ENCODE measurements at places on chromosomes 2 and 18.

- no peak for DNase-seq
Measured at GRCh38 chr2:230234845-230235244, 9.3 kb downstream of the SP140 start.

- no peak for DNase-seq
Measured at GRCh38 chr18:77360315-77361190, 110.9 kb downstream of the GALR1 start.

DNA sequence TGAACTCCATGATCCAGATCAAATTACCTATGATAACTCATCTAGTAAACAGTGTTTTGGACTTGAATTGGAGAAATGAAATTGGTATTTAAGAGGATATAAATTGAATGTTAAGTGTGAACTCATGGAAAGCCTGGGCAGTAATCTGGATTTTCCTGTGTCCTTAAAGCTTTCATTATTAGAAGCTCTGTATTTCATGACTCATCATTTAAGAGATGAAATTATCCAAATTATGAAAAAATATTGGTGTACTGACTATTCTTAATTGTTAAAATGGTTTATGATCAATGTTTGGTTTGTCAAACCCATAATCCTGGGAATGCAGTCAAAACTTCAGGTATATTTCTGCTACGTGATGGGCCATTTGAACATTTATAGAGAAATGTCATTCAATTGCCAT, 332.2 kb upstream of the ST6GAL2 start:
- DNase-seq: no peak

- DNase-seq: peak; percentile 51
Measured at GRCh38 chr2:32949260-32949659, 2.5 kb downstream of the LTBP1 start.

- DNase-seq: peak; percentile 36
Measured at GRCh38 chr2:43333656-43334144, 107.3 kb upstream of the ZFP36L2 start.

GRCh38 chr2:61426267-61426897, 44.5 kb downstream of the USP34 start:
- DNase-seq: peak; percentile 91

- DNase-seq: peak; percentile 27
Measured at GRCh38 chr2:100184055-100184737, 41.8 kb upstream of the AFF3 start.

GRCh38 chr2:85549095-85549494, 10.1 kb downstream of the MAT2A start:
- DNase-seq: no peak

DNA sequence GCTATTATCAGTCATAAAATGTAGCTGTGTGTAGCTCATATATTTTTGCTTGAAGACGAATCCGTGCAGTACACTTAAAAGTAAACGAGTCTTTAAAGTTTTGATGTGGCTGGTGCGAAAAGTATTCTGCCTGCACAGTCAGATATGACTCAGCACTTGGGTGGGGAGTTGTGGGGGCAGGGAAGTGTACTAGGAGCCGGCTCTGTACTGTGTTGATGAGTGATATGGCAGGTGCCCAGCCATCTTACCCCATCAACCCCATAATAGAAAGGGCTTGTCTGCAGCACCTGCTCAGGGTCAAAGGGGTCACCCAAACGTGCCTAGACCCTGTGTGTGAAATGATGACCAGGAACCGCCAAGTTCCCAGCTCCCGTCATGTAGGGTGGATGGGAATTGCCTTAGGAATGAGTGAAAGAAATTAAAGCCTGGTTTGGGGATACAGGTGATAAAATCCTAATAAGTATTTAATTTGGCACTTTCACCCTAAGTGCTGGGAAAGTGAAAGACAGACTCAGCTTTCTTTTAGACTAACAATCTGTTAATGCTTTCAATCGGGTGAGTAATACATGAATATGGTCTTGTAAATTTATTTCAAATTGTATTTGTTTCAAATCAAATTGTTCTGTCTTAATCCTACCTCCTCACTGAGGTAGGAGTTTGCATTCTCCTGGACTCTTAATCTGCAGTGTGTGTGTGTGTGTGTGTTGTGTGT, 48.0 kb downstream of the BCL2L11 start:
- peak; percentile 83 for DNase-seq

GRCh38 chr18:45060102-45060501, 379.4 kb downstream of the SETBP1 start:
- DNase-seq: no peak

GRCh38 chr2:214753455-214753854, 56.0 kb downstream of the BARD1 start:
- no peak for DNase-seq

- DNase-seq: no peak
Measured at GRCh38 chr2:119697290-119698020, 18.5 kb downstream of the TMEM177 start.

DNA sequence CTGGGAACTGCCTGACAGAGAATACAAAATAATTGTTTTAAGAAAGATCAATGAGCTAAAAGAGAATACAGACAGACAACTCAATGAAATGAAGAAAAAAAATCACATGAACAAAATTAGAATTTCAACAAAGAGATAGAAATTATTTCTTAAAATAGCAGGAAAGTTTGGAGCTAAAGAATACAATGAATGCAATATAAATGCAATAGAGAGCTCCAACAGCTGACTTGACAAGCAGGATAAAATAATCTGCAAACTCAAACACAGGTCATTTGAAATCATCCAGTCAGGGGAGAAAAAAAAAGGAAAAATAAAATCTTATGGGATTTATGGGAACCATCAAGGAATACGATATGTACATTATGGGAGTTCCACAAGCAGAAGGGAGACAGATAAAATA, 902.7 kb upstream of the ZEB2 start:
- no peak for DNase-seq

DNA sequence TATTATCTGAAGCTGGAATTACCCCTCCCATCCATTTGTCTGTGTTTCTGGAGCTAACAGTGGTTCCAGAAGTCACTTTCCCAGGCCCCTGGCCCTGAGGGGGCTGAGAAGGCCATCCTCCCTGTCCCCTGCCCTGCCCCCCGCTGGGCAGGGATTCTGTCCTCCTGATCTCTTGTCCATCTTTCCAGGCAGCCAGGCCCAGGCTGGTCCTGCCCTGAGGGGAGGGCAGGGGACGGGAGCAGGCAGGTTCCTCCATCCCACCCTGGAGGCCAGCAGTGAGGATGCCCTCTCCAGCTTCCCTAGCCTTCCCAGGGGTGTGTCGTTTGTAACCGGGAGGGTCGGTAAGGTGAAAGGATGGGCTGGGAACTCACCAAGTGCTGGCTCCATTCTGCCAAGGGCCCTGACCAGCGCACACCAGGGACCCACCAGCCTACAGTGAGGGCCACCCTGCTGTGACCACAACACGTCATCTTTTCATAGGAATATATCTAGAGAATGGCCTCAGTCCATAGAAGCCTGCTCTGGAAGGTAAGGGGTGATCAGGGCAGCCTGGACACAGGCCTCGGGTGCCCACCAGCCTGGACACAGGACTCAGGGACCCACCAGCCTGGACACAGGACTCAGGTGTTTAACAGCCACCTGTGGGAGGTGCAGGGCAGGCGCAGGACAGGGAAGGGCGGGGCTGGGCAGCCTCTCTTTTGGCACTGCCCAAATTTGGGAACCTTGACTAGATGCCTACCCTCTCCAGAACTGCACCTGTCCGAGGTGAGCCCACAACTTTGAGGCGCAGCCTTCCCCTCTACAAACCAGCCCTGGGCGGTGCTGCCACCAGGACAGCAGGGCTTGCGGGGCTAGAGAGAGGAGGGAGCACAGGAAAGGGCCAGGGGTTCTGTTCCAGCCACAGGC, 35.8 kb upstream of the GPC1 start:
- no peak for DNase-seq

DNA sequence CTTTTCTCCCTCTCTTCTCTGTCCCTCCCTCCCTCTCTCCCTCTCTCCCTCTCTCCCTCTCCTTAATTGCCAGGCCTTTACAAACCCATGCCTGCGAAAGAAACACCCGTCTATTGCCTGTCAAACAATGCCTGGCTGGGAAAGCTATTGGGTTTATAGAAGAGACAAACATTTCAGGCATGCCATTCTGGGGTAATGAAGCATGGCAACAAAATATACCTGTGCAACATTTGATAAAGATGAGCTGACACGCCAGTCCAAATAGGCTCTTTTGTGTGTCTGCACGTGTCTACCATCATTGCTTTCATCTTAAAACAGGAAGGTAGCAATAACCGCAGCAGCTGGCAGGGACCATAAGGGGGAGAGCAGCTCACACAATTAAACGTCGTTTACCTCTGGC, 282.1 kb downstream of the ZNF516 start:
- DNase-seq: peak; percentile 73

DNA sequence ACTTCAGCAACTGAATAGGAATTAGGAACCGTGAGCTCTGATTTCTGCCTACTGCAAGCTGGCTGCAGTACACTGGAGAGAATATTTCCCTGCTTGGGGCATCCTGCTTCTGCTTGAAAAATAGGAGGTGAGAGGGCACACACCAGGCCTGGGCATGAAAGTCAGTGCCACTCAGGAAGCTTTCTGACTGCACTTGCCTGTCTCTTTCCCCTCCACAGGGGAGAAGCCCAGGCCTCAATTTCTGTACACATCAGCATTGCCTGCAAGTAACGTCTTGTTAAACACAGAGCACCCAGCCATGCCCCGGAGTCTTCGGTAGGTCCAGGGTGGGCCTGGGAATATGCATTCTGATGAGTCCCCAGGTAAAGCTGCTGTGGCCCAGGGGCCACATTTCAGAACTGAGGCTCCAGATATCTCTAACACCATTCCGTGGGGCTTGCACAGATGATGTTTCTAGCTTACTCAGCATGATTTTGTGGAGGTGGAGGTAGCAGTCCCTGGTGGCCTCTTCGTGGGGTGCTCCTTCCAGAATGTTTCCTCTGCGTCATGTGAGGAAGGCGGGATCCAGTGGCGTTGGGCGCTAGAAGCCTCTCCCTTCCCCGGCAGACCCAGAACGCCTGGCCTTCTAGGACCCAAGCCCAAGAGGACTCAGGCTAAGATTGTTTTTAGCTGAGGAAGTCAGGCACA, 114.1 kb downstream of the ZBTB7C start:
- no peak for DNase-seq

DNA sequence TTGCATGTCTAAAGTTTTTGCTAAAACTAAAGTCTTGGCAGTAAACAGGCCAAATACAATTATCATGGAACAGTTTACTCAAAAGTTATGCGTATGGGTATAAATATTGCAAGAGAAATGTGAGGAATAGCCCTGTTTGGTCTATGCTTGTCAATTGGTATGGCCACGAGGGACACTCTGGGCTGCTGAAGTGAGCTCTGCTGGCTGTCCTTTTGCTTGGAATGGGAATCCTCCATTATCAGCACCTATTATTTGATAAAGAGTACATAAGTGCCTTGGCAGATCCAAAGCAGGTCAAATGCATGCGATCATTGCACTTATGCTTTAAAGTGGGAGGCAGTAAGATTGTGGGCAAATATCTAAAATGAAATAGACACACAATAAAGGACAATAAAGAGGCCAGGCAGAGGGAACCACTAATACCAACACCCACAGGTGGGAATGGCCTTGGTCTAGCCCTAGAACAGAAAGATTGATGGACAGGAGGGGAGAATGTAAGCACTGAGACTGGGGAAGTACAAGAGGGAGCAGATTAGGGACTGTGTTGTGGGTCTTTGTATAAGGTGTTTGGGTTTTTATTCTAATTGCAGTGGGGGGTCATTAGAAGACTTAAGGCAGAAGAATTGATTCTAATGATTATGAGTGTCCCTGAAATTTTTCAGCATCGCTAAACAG, 60.0 kb upstream of the NOSTRIN start:
- DNase-seq: no peak

DNA sequence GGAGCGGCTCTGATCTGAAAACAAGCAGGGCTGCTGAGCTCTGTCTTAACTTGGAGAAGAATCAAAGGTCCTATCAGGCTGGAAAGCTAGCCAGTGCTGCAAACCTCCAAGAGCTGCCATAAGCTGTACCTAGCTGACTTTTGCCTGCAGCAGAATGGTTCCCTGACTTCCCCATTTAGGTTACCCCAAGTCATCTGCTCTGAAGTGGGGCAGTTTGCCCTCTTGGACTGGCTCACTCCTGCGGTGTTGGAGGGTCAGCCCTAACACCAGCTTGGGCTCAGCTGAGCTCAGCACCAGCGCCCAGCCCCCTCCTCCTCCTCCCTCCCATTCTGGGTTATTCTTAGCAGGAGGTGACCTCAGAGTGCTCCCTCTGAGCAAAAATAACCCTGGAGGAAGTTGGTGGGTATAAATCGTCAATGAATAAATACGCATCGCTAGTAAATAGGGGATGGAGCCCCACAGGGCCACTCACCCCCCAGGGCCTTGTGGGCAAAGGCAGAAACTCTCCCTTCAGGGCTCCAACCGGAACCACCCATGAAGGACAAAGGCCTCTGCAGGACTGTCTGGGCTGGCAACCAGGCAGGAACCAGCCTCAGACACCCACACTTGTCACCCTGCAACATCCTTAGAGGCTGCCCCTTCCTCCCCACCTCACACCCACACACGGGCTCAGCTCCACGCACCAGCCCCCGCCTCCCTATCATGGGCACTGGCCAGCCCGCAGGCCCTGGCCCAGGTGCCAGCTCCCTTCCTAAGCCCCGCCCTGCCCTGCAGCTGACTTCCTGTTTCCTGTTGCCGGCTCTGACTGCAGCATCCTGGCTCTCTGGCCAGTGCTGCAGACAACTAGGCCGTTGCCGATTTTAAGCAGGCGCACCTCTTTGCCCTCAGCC, 46.9 kb downstream of the DNMT3A start:
- peak; percentile 85 for DNase-seq

- DNase-seq: no peak
Measured at GRCh38 chr2:36480636-36481035, 117.3 kb downstream of the FEZ2 start.

GRCh38 chr2:101382442-101382841, 4.9 kb downstream of the CREG2 start:
- no peak for DNase-seq

DNA sequence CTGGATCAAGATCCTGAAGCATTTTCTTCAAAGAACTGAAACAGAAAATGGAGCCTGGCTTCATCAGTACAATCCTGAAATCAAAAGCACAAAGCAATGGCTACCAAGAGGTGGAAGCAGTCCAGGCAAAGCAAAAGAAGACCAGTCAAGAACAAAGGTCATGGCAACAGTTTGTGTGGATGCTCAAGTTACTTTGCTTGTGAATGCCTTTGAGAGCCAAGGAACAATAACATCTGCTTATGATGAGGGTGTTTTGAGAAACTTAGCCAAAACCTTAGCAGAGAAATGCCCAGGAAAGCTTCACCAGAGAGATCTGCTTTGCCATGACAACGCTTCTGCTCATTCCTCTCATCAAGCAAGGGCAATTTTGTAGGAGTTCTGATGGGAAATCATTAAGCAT, 723.1 kb downstream of the TMEM182 start:
- no peak for DNase-seq

- no peak for DNase-seq
Measured at GRCh38 chr2:239167766-239168444, 232.9 kb downstream of the HDAC4 start.
